ENCODE measurements at places on chromosomes 13 and 19. TPM values are rescaled to one million over a fixed set of nuclear protein-coding genes. Genes with fewer than 3 reads are reported as not detected.

ZNF611 gene
- polyA plus RNA-seq, result 6.9 TPM

DNA sequence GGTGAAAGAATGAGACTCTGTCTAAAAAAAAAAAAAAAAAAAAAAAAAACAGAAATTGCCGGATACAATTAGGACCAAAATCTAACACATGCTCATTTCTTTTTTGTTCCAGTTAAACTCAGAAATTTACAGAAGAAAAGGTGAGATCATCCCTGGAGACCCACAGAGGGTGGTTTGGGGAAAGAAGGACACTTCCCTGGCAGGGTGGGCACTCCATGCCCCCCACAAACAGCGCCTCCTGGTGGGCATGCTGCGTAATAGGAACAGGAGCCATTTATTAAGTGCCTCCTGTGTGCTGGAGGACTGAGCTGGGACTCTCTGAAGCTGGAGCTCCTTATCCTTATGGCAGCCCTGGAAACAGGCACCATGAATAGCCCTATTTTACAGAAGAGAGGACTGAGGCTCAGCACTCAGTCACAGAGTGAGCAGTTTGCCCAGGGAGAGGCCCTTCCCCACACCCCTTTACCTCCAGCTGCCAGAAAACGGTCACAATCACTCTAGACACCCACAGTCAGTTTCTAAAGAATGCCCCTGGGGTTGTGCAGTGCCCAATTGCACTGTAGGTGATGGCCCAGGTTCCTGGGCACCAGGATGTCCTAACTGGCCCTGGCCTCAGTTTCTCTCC is 10.1 kb downstream of the C19orf38 start:
- no peak overlapping the region for H3K27ac ChIP-seq
- H3K4me3 ChIP-seq, result no peak overlapping the region
- H3K27me3 ChIP-seq, result no peaks in the 10 kb centered on the region
- DNase-seq, result no peak
- H3K36me3 ChIP-seq, result no peaks in the 10 kb centered on the region

DNA sequence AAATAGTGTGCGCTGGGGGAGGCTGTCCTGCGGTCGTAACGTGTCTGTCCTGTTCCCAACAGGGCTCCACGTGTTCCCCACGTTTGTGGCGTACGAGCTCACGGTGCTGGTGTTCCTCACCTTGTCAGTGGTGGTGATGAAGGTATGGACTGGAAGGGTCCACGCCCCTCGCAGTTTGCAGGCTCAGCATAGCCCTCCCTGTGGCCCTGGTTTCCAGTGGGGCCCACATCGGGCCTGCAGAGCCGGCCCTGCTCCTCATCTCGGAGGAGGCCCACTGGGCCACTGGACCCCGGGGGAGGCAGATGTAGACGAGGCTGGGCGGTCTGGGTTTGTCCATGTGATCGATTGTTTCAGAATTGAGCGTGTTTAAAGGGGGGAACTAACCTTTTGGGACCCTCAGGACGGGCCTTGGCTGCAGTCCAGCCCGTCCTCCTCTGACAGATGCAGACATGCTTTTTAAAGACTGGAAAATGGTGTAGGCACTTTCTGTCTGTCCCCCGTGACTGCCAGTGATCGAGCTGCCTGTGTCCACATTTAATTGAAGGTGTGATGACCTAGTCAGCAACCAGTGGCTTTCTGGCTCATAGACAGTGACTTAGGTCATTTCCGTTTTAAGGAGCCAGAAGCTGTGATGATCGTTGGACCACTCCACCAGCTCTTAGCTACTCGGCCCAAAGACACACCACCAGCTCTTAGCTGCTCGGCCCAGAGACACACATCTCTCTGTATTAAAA is 37.1 kb upstream of the TFDP1 start:
- no peaks in the 10 kb centered on the region for H3K27me3 ChIP-seq
- peak; percentile 62 for DNase-seq
- peaks cover 65% of the 10 kb centered on the region for H3K4me1 ChIP-seq
- peak overlapping the region; percentile 32 for H3K27ac ChIP-seq
- H3K4me3 ChIP-seq, result no peak overlapping the region
- H3K36me3 ChIP-seq, result peaks cover 13% of the 10 kb centered on the region

SIGLEC9 gene
- 13.5 TPM for polyA plus RNA-seq

GRCh38 chr19:38046254-38047048 is 139.4 kb downstream of the SIPA1L3 start:
- DNase-seq, result peak; percentile 83
- H3K27me3 ChIP-seq, result no peaks in the 10 kb centered on the region
- H3K4me3 ChIP-seq, result no peak overlapping the region
- H3K4me1 ChIP-seq, result peaks cover 12% of the 10 kb centered on the region
- H3K36me3 ChIP-seq, result no peaks in the 10 kb centered on the region

GRCh38 chr13:52760077-52760476 is 20.5 kb upstream of the CNMD start:
- H3K27ac ChIP-seq, result no peak overlapping the region
- no peak overlapping the region for H3K4me3 ChIP-seq
- H3K27me3 ChIP-seq, result peaks cover 5% of the 10 kb centered on the region
- no peaks in the 10 kb centered on the region for H3K36me3 ChIP-seq
- no peaks in the 10 kb centered on the region for H3K4me1 ChIP-seq

- peaks cover 64% of the 10 kb centered on the region for H3K4me1 ChIP-seq
- no peak for DNase-seq
- no peak overlapping the region for H3K4me3 ChIP-seq
- peak overlapping the region; percentile 67 for H3K27ac ChIP-seq
Measured at GRCh38 chr13:40189898-40190630, 476.4 kb downstream of the FOXO1 start.

GRCh38 chr13:21742096-21742495 is 71.2 kb downstream of the FGF9 start:
- H3K36me3 ChIP-seq, result no peaks in the 10 kb centered on the region
- no peaks in the 10 kb centered on the region for H3K27me3 ChIP-seq
- H3K4me3 ChIP-seq, result no peak overlapping the region
- DNase-seq, result no peak
- H3K27ac ChIP-seq, result no peak overlapping the region

GRIN2D gene
- polyA plus RNA-seq, result 0.07 TPM

TNFSF9 gene
- polyA plus RNA-seq, result 1.5 TPM

DNA sequence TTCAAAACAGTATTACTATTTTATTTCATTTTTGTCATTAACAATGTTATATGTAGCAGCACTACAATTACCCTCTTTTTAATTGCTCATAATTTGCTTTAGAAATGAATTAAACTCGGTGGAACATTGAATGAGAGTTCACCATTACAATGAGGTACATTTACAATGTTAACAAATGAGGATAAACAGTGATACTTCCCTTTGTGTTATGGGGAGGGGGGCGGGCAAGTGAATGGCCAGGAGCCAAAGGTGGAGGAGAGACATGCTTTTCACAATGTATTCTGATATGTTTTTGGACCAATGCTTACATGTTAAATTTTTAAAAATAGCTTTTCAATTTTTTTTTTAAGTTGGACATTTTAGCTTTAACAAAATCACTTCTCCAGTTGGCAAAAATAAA is 34.2 kb downstream of the NALCN start:
- H3K4me3 ChIP-seq, result no peak overlapping the region
- H3K27me3 ChIP-seq, result no peaks in the 10 kb centered on the region
- H3K36me3 ChIP-seq, result no peaks in the 10 kb centered on the region
- no peak for DNase-seq
- no peak overlapping the region for H3K27ac ChIP-seq

DNA sequence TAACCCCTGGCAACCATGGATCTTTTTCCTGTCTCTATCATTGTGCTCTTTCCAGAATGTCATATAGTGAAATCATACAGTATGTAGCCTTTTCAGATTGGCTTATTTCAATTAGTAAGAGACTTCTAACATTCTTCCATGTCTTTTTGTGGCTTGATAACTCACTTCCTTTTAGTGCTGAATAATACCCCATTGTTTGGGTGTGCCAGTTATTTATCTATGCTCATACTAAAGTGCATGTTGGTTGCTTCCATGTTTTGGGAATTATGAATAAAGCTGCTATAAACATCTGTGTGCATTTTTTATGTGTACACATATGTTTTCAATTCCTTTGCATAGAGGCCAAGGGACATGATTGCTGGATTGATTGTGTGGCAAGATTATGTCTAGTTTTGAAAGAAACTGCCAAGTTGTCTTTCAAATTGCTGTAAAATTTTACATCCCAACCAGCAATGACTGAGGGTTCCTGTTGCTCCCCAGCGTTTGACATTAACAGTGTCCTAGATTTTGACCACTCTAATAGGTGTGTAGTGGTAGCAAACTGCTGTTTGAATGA is 358.9 kb downstream of the ITGBL1 start:
- no peak for DNase-seq
- no peaks in the 10 kb centered on the region for H3K36me3 ChIP-seq

NLRP13 gene
- polyA plus RNA-seq, result not detected

DNA sequence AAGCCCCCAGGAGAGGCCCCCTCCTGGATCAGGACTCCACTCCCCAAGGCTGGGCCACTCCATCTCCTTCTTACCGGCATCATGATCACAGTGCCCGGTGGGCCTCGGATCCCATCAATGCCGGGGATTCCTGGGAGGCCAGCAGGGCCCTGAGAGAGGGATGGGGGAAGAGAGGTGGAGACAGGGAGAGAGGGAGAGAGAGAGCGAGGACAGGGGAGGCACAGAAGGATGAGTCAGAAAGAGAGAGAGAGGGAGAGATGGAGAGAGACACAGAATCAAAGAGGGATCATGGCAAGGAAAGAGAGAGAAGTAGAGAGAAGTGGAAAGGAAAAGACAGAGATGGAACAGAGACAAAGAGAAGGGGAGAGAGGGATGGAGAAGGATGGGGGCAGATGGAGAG is 13.8 kb downstream of the COL5A3 start:
- no peaks in the 10 kb centered on the region for H3K4me1 ChIP-seq
- H3K27ac ChIP-seq, result no peak overlapping the region

DNA sequence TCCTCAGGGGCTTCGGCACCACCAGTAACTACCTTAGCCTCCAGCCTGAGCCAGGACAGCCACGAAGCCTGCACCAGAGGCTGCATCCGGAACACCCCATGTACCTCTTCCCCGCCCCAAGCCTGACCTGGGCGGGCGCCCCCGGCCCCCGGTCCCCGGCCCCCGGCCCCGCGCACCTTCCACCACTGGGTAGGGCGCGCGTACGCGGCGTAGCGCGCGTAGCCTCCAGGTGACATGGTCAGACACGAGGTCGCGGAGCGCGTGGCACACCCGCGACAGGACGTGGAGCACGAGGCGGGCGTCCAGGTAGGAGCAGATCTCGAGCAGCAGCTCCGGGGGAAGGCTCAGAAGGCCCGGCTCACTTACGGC is 450 bp downstream of the FBXW9 start:
- peak overlapping the region; percentile 95 for H3K27ac ChIP-seq
- no peak for DNase-seq
- H3K4me1 ChIP-seq, result peaks cover 38% of the 10 kb centered on the region
- peaks cover 16% of the 10 kb centered on the region for H3K36me3 ChIP-seq
- H3K27me3 ChIP-seq, result no peaks in the 10 kb centered on the region

MISP gene
- not detected for polyA plus RNA-seq

GRCh38 chr19:8046569-8047165 is 5.9 kb upstream of the CCL25 start:
- DNase-seq, result no peak
- no peak overlapping the region for H3K27ac ChIP-seq
- H3K27me3 ChIP-seq, result peaks cover 13% of the 10 kb centered on the region
- no peak overlapping the region for H3K4me3 ChIP-seq
- H3K36me3 ChIP-seq, result no peaks in the 10 kb centered on the region

NAPSA gene
- polyA plus RNA-seq, result 6.4 TPM

PEAK3 gene
- 0.30 TPM for polyA plus RNA-seq

IGFL2 gene
- polyA plus RNA-seq, result not detected

DNA sequence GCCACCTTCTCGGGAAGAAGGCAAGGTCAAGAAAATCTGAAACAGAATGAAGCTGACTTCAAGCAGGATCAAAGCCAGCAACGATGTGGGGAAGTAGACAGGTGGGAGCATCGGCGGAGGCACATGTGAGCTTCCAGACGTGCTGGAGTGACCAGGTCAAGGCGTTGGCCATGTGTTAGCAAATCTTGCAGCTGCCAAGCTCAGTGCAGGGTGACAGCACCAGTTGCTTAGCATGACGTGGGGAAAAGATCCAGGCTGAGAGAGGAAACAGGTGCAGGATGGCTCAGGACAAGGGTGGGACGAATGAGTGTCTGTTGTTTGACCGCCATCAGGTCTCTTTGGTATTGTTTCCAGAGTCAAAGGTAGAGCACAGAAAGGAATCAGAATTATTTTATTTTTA is 92.3 kb downstream of the TNFSF13B start:
- H3K27ac ChIP-seq, result no peak overlapping the region
- DNase-seq, result no peak
- no peaks in the 10 kb centered on the region for H3K27me3 ChIP-seq
- no peak overlapping the region for H3K4me3 ChIP-seq
- H3K36me3 ChIP-seq, result no peaks in the 10 kb centered on the region
- no peaks in the 10 kb centered on the region for H3K4me1 ChIP-seq

- peaks cover 53% of the 10 kb centered on the region for H3K36me3 ChIP-seq
- H3K4me3 ChIP-seq, result no peak overlapping the region
- H3K27me3 ChIP-seq, result no peaks in the 10 kb centered on the region
- DNase-seq, result no peak
- no peak overlapping the region for H3K27ac ChIP-seq
- peaks cover 5% of the 10 kb centered on the region for H3K4me1 ChIP-seq
Measured at GRCh38 chr13:75579529-75579928, 29.9 kb downstream of the UCHL3 start.

GRCh38 chr13:99463646-99464397 is 37.5 kb upstream of the TM9SF2 start:
- H3K27ac ChIP-seq, result no peak overlapping the region
- peaks cover 3% of the 10 kb centered on the region for H3K4me1 ChIP-seq
- H3K27me3 ChIP-seq, result no peaks in the 10 kb centered on the region
- no peak overlapping the region for H3K4me3 ChIP-seq
- H3K36me3 ChIP-seq, result no peaks in the 10 kb centered on the region

IL12RB1 gene
- polyA plus RNA-seq, result 9.9 TPM

DNA sequence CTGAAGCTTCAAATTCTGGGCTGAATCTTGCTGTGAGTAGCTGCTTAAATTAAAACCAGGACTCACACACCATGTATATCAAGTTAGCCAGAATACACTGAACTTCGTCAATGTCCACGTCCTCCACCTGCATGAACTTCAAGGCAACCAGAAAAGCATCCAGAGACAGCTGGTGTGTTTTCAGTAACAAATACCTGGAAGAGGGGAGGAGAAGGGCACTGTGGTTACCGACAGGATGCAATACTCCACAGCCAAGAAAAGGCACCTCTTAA is 20.4 kb downstream of the PROZ start:
- DNase-seq, result no peak
- no peaks in the 10 kb centered on the region for H3K4me1 ChIP-seq
- no peak overlapping the region for H3K27ac ChIP-seq
- no peak overlapping the region for H3K4me3 ChIP-seq
- H3K36me3 ChIP-seq, result peaks cover 5% of the 10 kb centered on the region
- no peaks in the 10 kb centered on the region for H3K27me3 ChIP-seq

DNA sequence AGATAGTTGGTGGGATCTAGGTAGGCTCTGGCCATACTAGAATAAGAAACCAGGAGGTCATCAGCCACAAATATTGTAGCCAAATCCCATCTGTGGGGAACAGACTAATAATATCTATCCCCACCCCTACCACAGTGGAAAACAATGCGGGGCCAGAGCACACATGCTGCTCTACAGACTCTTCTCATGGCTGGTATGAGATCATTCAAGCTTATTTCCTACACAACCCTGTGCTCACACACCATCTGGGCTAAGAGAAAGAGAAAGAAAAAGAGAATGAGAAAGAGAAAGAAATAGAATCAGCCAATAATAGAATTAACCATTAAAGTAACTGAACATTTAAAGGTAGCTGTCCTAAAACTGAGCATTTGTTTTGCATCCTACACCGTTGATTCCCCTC is 1268.4 kb upstream of the SPRY2 start:
- no peak overlapping the region for H3K4me3 ChIP-seq
- H3K4me1 ChIP-seq, result no peaks in the 10 kb centered on the region
- H3K27me3 ChIP-seq, result no peaks in the 10 kb centered on the region
- no peak overlapping the region for H3K27ac ChIP-seq

GRCh38 chr13:51935326-51936171 is 73.8 kb downstream of the CCDC70 start:
- no peak overlapping the region for H3K27ac ChIP-seq
- H3K27me3 ChIP-seq, result no peaks in the 10 kb centered on the region

ZNF43 gene
- polyA plus RNA-seq, result 5.5 TPM
